ENCODE measurements at places on chromosomes 2 and 18.

DNA sequence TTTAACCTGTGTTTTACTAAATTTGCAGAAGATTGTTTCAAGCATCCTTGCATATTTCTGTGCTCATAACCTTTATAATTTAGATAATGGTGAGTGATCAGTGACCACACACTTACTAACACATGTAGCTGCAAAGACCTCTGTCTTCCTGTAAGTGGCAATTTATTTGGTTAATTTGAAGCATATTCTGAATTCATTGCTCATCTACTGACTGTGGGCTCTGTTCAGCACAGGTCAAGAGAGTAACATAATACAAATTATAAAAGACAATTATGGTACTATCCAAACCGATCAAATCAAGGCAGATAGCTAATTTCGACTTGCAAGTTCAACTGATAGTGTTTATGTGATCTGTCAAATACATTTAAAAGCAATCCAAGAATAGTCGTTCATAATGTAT lies 223.9 kb upstream of the FAM98A start:
- H3K36me3 ChIP-seq: no peaks in the 10 kb centered on the region
- no peaks in the 10 kb centered on the region for H3K4me1 ChIP-seq
- DNase-seq: no peak
- no peak overlapping the region for H3K27ac ChIP-seq

- H3K27me3 ChIP-seq: no peaks in the 10 kb centered on the region
- no peak overlapping the region for H3K27ac ChIP-seq
- H3K4me1 ChIP-seq: no peaks in the 10 kb centered on the region
- H3K36me3 ChIP-seq: no peaks in the 10 kb centered on the region
- H3K4me3 ChIP-seq: no peak overlapping the region
Measured at GRCh38 chr2:228917220-228917619, 353.9 kb downstream of the PID1 start.

DNA sequence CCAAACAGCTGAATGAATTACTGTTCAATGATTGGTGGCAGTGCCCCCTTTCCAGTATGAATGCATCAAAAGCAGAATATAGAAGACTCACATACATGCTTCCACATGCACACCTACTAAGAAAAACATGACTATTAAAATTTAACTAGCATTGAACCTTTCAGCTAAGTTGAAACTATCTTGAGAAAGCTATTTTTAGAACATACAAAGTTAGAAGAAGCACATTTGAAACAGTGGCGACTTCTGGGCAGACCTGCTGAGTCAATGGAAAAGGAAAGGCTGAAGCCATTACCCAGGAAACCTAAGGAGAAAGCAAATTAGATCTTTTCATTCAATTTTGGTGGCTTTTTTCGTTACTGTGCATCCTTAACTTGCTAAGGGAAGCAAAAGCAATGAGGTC lies 55.9 kb downstream of the PLA2R1 start:
- no peak overlapping the region for H3K4me3 ChIP-seq
- no peak overlapping the region for H3K27ac ChIP-seq
- no peaks in the 10 kb centered on the region for H3K36me3 ChIP-seq
- H3K4me1 ChIP-seq: peaks cover 3% of the 10 kb centered on the region
- no peak for DNase-seq
- H3K27me3 ChIP-seq: no peaks in the 10 kb centered on the region

GRCh38 chr18:35466334-35466733 lies 31.4 kb downstream of the INO80C start:
- no peak for DNase-seq
- no peaks in the 10 kb centered on the region for H3K27me3 ChIP-seq
- peaks cover 17% of the 10 kb centered on the region for H3K36me3 ChIP-seq
- H3K4me3 ChIP-seq: no peak overlapping the region
- no peaks in the 10 kb centered on the region for H3K4me1 ChIP-seq

DNA sequence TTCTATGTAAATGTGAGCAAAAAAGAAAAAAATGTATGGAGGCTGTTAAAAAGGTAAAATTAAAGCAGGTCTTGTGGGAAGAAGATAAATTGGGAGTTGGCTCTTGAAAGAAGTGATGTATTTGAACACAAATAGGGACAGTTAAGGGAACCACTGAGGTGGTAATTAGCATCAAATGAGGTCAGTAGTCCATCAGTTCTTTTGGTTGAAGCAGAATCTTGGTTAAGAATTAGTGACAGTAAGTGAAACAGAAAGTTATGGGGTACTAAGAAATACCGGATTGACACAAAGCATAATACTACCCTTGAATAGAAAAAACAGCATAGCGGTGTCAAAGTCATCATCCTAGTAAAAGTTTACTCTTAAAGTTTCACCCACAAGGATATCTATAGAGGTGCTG lies 352.6 kb upstream of the VRK2 start:
- H3K27me3 ChIP-seq: no peaks in the 10 kb centered on the region
- H3K36me3 ChIP-seq: peaks cover 12% of the 10 kb centered on the region
- no peak overlapping the region for H3K4me3 ChIP-seq
- peaks cover 4% of the 10 kb centered on the region for H3K4me1 ChIP-seq
- no peak overlapping the region for H3K27ac ChIP-seq

DNA sequence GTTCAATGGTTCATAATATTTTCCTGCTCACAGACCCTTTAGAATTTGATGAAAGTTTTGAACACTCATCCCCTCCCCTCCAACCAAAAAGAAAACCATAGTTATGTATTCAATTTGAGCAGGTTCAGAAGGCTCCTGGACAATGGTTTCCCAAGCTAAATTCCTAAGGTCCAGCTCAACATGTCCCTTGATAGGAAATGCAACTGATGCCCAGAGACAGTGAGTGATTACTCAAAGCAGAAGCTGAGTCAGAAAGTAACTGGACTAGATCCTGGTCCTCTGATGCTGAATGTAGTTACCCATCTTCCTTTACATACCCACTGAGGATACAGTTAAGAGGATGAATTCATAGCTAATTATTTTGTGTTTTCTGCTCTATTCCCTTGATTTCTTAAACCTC lies 218.9 kb upstream of the NCKAP5 start:
- no peak for DNase-seq
- no peak overlapping the region for H3K4me3 ChIP-seq
- no peaks in the 10 kb centered on the region for H3K27me3 ChIP-seq

GRCh38 chr2:216776066-216776850 lies 80.9 kb upstream of the IGFBP5 start:
- DNase-seq: no peak
- H3K4me3 ChIP-seq: no peak overlapping the region
- H3K4me1 ChIP-seq: peaks cover 45% of the 10 kb centered on the region
- H3K36me3 ChIP-seq: peaks cover 10% of the 10 kb centered on the region

GRCh38 chr2:153657651-153658050 lies 179.1 kb upstream of the RPRM start:
- H3K27ac ChIP-seq: no peak overlapping the region
- no peak overlapping the region for H3K4me3 ChIP-seq
- H3K4me1 ChIP-seq: no peaks in the 10 kb centered on the region

DNA sequence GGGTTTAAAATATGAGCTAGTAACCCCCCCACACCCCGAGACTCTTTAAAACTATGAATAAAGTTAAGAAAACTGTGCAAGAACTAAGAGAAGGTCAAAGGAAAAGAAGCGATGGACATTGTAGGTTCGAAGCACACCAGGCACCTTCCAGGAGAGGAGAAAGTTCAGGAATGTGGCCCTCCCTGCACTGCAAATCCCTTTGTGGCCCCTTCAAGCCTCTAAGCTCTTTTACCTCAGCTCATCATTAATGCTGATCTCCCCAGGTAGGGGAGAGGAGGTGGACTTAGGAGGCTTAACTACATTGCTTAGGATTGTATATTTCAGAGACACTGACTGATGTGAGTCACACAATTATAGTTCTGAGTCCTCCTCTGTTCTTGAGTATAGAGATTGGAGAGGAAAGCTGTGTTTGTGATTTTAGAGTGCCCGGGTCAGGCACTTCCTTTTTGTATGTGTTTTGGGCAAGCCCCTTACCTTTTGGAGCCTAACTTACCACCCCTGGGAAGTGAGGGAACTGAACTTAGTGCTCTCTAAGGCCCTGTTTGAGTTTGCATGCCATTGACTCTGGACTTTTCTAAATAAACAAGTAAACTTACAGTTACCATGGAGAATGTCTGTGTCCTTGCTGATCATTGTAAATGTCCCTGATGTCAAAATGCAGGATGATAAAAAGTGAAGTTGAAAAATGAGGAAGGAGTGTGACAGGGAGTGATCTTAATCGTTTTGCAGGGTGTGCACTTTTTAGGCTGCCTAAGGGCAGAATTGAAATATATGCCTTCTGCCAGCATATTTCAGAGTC lies 140.8 kb upstream of the ZEB2 start:
- no peak overlapping the region for H3K27ac ChIP-seq
- H3K4me3 ChIP-seq: no peak overlapping the region
- peaks cover 2% of the 10 kb centered on the region for H3K36me3 ChIP-seq
- no peak for DNase-seq

DNA sequence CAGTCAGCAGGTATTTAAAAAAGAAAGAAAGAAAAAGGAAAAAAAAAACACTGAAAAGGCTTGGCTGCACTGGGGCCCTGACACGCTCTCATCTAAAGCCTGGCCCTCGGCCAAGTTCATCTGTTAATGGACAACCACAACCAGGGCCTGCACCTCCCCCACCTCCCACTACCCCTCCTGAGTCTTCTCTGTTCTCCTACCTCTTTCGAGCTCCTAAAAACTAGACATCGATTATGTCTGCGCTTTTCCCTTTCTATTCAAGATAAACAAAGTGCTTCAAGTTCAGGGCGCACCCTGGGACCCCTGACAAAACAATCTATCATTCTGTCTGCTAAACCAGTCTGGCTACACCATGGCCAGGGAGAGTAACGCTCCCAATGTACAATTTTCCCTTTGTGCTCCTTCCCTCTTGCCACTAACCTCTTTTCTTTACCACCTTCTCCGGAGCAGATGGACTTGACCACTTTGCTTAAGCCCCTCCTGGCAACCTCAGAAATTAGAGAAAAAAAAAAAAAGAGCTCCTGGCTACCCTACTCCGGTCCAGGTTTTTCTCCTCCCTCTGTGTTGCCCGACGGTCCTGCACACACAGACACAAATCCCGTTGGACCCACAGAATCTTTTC lies 22.7 kb downstream of the BCL11A start:
- H3K27ac ChIP-seq: no peak overlapping the region
- DNase-seq: no peak
- peaks cover 85% of the 10 kb centered on the region for H3K27me3 ChIP-seq
- H3K4me1 ChIP-seq: peaks cover 28% of the 10 kb centered on the region
- H3K36me3 ChIP-seq: no peaks in the 10 kb centered on the region

Measured in neural crest cell (in vitro differentiated cells).